ENCODE measurements at places on chromosomes 3 and 15. TPM values are rescaled to one million over a fixed set of nuclear protein-coding genes. Genes with fewer than 3 reads are reported as not detected.

DNA sequence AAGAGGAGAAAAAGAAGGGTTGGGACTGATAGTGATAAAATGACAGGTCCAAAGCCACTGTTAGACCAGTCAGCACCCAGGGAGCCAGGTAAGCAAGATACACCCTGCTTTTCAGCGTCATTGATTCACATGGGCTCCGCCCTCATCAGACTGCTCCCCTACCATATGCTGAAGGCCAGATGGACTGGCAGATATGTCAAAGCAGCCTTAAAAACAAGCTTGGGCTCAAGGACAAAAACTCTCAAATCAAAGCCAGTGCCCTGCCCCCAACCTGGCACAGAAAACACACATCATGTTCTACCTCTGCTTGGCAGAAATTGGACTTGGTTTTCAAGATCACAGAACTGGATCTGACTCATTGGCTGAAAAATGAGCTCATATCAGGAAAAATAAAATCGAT is 33.4 kb downstream of the SH3BP5 start:
- H3K4me3 ChIP-seq: no peak overlapping the region
- H3K36me3 ChIP-seq: peaks cover 25% of the 10 kb centered on the region
- H3K27ac ChIP-seq: no peak overlapping the region
- H3K27me3 ChIP-seq: no peaks in the 10 kb centered on the region
- DNase-seq: no peak
- peaks cover 95% of the 10 kb centered on the region for H3K4me1 ChIP-seq

- peaks cover 15% of the 10 kb centered on the region for H3K4me1 ChIP-seq
- H3K27me3 ChIP-seq: peaks cover 48% of the 10 kb centered on the region
- DNase-seq: no peak
- no peak overlapping the region for H3K27ac ChIP-seq
Measured at GRCh38 chr15:67822537-67823313, 2.6 kb upstream of the SKOR1 start.

DNA sequence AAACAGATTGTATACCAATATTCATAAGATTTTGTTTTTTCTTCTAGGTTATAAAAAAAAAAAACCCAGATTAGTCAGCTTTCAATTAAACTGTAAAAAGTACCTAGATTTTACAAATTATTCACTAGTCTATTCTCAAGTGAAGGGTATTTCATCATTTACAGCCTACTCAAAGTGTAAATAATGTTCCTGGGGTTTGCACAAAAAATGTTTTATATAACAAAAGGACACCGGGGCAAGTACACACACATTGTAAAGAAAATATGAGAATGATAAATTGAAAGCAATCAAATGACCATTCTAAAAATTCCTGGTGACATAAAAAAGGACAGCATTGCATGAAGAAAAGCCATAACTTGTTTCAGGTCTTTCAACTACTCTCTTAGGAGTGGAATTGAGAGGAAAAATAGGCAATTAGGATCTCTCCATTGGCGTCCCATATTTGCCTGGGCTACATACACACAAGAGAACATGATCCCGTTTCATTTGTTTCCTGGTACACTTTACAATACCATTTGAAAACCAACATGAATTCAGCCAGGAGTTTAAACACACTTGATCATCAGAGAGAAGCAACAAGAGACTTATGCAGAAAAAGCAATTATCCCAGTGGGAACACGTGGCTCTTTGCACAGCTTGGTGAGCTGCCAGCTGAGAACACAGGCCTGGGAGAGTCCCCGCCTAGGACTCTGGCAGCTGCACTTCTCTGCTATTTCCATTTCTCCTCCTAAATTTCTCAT is 1039.2 kb downstream of the ROBO1 start:
- no peak overlapping the region for H3K4me3 ChIP-seq
- no peaks in the 10 kb centered on the region for H3K36me3 ChIP-seq
- H3K27me3 ChIP-seq: no peaks in the 10 kb centered on the region
- no peaks in the 10 kb centered on the region for H3K4me1 ChIP-seq
- no peak overlapping the region for H3K27ac ChIP-seq

- no peaks in the 10 kb centered on the region for H3K4me1 ChIP-seq
- H3K36me3 ChIP-seq: no peaks in the 10 kb centered on the region
- no peak for DNase-seq
Measured at GRCh38 chr3:134319931-134320330, 54.3 kb downstream of the AMOTL2 start.

The FEZF2 gene
- not detected for total RNA-seq

The DNAH1 gene
- total RNA-seq: 7.0 TPM

GRCh38 chr3:143975554-143976152 is 4.0 kb downstream of the DIPK2A start:
- H3K36me3 ChIP-seq: no peaks in the 10 kb centered on the region
- H3K27ac ChIP-seq: peak overlapping the region; percentile 40
- no peak for DNase-seq
- H3K27me3 ChIP-seq: no peaks in the 10 kb centered on the region
- peaks cover 39% of the 10 kb centered on the region for H3K4me1 ChIP-seq
- no peak overlapping the region for H3K4me3 ChIP-seq

- no peak overlapping the region for H3K4me3 ChIP-seq
- no peaks in the 10 kb centered on the region for H3K4me1 ChIP-seq
- no peaks in the 10 kb centered on the region for H3K27me3 ChIP-seq
- no peaks in the 10 kb centered on the region for H3K36me3 ChIP-seq
Measured at GRCh38 chr3:150303768-150304167, 104.3 kb upstream of the TSC22D2 start.

DNA sequence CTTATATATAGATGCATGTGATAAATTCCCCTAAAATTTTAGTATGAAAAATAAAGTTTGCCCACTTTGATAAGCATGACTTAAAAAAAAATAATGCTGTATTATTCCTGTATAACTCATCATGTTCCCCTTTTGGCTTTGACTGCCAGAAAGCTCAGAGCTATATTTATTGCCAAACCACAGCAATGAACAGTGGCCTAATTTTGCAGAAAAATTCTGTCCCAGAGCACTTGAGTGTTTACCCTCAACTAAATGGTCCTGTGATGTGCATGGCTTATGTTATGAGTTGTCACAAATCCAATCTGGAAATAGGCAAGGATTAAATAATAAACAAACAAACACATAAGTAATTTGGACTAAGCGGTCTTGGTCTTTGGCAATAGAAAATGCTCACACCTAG is 276.7 kb downstream of the SLC9A9 start:
- no peaks in the 10 kb centered on the region for H3K36me3 ChIP-seq
- no peaks in the 10 kb centered on the region for H3K4me1 ChIP-seq
- DNase-seq: no peak

The SIAH2 gene
- 111 TPM for total RNA-seq

DNA sequence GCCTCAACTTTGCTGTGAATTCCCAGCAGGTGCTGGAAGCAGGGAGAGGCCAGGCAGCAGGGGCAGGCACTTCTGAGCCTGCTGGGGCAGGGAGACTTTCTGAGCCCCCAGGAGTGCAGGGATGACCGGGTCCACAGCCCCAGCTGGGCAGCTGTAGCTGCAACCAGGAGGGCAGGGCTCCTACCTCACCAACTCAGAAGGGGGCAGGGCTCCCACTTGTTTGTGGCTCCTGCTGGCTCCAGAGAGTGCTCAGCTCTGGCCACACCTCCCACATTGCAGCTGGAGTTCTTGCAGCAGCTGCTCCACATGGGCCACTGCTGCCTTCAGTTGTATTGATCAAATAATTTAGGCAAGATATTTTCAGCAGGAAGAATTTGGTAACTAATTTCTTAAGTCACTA is 812.3 kb downstream of the NSUN3 start:
- no peaks in the 10 kb centered on the region for H3K27me3 ChIP-seq
- H3K27ac ChIP-seq: no peak overlapping the region
- H3K36me3 ChIP-seq: no peaks in the 10 kb centered on the region
- DNase-seq: no peak
- no peak overlapping the region for H3K4me3 ChIP-seq

Data from CD8-positive, alpha-beta memory T cell (primary cell).